RCC 7860 (cell line): ENCODE measurements at places on chromosomes 2 and 18.

DNA sequence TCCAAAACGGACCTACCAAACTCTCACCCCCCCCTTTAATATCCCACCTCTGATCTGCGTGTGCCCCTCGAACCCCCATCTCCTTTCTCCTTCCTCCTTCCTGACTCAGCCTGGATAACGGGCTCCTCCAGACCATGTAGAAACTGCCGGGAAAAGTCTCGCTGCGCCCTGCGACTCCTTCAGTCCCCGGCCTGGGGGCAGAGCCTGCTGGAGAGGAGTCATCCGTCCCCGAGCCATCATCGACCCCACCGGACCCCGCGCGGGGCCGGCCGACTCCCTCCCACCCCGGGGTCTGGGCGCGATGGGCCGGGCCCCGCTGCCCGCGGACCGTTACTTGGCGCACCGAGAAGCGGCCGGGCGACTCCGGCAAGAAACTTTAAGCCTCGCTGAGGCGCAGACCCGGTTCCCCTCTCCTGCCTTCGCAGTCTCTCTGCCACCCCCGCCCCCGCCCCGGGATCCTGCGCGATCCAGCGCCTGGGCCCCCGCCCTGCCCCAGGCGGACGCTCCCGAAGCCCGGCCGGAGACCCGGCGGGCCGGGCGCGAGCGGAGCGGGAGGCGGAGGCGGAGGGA is 3.4 kb downstream of the ZEB2 start:
- DNase-seq, result no peak

- no peak for DNase-seq
Observed at GRCh38 chr2:102342888-102343287, 12.7 kb upstream of the IL18R1 start.

GRCh38 chr2:65311596-65311995 is 84.0 kb downstream of the ACTR2 start:
- no peak for DNase-seq

DNA sequence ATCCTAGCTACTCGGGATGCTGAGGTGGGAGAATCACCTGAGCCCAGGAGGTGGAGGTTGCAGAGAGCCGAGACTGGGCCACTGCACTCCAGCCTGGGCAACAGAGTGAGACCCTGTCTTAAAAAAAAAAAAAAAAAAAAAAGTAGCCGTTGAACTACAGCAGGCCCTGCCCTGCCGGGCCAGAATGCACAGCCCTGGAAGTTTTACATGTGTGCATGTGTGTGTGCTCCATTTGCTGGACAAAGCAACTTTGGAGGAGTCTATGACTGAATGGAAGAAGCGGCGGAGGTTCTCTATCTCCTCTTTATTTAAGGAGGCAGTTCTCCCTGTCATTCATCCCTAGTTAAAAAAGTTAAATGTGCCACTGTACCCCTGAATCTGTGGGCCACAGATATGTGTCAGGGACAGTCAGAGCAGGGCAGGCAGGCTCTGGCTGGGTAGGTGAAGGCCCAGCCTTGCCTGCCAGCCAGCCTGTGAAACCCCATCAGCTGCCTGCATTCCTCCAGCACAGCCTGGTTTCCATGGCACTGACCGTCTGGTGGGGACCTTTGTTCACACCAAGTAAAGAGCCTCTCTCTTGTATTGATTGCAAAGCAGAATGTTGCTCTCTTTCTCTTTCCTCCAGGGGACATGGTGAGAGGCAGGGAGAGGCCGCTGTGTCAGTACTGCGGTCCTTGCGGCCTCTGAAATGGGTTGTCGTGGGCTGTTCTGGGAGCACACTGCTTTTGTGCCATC is 10.9 kb downstream of the LIPG start:
- DNase-seq, result no peak

GRCh38 chr2:221610675-221611074 is 38.6 kb upstream of the EPHA4 start:
- DNase-seq, result no peak

DNA sequence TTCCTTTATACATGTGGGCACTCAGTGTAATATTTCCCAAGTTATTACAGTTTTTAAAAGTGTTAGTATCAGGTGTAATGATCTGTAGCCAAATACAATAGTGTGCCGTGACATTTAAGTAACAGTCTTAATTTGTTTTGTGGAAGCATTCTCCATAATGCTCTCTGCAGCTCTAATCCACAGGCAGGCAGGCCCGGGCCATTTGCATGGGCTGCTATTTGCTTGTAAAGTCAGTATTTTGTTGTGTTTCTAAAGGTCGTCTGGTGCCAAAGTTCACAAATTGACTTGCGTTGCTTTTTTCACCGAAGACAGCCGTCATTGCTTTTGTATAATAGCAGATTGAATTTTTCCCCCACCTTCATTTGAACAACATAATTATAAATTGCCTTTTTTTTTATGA is 153.0 kb downstream of the GBX2 start:
- DNase-seq, result no peak

DNA sequence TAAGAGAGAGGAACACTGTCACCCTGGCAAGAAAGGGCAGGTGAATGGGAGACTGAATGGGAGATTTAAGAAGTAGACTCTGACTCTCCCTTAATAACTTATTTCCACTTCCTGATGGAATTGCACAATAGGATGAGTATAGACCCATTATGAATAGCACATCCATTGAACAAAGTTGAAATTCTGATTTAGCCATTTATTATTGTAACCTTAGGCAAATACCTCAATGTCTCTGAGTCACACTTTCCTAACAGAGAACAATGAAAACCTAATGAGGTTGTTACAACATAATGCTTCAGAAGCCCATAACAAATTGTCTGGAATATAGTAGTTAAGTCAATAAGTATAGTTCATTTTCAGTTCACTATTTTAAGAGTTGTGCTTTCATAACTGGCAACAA is 78.9 kb downstream of the NRXN1 start:
- DNase-seq, result no peak

- peak; percentile 17 for DNase-seq
Observed at GRCh38 chr2:160390544-160391455, 102.8 kb downstream of the RBMS1 start.

DNA sequence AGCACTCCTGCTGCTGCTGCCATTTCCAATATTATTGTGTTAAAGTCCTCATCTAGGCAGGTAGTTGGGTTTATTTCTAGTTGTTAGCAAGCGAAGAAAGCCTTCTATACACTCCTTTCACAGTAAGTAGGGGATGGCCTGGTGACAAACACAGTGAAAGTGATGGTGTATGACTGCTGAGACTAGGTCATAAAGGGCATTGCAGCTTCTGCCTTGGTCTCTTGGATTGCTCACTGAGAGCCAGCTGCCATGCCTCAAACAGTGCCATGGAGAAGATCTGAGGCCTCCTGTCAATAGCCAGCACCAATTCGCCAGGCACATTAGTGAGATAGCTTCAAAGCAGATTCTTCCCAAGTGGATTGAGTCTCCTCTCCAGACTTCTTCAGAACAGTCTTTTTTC is 27.6 kb upstream of the MSTN start:
- DNase-seq, result no peak

DNA sequence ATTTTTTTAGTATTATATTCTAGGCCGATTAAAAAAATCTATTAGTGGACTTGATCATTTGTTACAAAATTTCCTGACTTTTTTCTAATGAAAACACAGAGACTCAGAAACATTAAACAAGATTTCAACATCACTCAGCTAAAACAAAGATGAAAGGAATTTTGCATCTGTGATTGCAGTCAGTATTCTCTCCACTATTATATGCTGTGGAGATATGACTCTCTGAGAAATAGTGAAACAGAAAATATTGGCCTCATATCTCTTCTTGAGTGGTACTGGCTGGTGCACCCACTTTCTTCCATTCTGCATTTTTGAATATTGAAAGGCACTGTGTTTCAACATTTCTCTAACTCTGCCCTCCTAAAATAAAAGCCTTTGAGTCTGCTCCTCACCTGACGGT is 914.2 kb downstream of the TSN start:
- no peak for DNase-seq

GRCh38 chr2:10507106-10507505 is 59.0 kb upstream of the ODC1 start:
- no peak for DNase-seq

GRCh38 chr2:44796771-44797170 is 144.7 kb upstream of the SIX3 start:
- no peak for DNase-seq

DNA sequence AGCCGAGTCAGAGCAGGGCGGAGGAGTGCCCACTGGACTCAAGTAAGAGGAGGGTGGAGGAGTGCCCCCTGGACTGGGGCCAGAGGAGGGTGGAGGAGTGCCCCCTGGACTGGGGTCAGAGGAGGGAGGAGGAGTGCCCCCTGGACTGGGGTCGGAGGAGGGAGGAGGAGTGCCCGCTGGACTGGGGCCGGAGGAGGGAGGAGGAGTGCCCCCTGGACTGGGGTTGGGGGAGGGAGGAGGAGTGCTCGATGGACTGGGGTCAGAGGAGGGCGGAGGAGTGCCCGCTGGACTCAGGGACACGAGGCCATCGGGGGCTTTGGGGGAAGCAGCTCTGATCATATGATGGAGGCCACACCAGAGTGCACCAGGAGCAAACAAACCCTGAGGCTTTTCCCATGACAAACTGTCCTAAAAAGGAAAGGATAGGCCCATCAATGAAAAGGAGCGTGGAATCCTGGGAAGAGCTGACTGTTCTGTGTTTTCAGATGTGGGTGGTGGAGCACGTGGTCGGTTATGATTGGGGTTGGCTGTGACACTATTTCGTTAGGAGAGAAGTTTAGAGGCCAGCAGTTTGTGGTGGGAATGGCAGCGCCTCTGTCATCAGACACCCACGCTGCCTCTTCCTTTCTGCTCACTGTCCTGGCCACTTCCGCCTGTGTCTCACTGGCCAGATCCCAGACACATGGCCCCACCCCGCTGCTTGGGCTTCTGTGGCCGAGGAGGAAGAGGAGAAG is 24.5 kb upstream of the HPCAL1 start:
- peak; percentile 99 for DNase-seq

DNA sequence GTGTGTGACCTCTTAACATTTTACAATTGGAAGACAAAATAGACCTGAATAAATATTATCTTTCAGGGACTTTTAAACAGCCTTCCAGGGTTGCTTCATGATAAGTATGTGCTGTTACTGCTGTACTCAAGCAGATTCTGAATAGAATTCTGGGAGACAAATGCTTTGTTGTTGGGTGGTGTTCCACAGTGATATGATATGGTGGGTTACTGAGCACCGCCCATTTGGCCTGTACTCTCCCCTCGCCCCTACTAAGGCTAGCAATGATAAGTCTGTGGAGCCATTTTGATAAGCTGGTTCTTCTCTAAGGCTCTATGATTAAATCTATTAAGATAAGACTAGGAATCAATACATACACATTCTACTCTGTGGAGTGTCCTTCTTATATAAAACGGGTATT is 89.8 kb upstream of the ITGA4 start:
- DNase-seq, result no peak

DNA sequence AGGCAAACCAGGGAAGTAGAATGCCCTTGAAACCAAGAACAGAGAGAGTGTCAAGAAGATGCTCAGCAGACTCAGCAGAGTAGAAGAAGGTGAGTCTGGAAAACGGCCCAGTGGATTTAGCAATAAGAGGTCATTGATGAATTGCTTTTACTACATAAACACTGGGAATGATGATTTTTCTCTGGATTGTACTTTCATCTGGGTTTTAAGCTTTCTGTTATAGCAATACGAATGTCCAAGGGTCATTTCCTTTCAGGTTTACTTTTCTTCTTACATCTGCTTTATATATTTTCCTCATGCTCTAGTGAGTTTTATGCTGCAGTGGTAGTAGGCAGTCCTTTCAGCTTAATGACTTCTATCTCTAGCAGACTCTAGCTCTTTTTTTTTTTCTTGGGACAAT is 16.9 kb downstream of the EML6 start:
- no peak for DNase-seq

DNA sequence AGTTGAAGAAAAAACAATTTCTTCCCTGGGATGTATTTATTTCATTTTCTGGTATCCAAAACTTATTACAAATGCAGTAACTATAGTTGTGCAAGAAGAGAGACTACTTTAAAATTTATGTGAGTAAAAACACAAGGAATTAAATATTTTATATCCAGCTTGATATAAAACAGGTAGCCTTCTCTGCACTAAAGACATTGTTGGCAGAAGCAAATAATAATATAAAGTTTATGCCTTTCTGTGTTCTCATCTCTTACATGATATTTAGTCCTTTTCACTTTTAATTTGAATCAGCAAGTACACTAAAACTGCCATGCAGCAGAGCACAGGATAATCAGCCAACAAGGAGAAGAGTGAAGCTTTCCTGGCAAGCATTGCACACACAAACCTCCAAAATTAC is 352.7 kb downstream of the ARL6IP6 start:
- no peak for DNase-seq

DNA sequence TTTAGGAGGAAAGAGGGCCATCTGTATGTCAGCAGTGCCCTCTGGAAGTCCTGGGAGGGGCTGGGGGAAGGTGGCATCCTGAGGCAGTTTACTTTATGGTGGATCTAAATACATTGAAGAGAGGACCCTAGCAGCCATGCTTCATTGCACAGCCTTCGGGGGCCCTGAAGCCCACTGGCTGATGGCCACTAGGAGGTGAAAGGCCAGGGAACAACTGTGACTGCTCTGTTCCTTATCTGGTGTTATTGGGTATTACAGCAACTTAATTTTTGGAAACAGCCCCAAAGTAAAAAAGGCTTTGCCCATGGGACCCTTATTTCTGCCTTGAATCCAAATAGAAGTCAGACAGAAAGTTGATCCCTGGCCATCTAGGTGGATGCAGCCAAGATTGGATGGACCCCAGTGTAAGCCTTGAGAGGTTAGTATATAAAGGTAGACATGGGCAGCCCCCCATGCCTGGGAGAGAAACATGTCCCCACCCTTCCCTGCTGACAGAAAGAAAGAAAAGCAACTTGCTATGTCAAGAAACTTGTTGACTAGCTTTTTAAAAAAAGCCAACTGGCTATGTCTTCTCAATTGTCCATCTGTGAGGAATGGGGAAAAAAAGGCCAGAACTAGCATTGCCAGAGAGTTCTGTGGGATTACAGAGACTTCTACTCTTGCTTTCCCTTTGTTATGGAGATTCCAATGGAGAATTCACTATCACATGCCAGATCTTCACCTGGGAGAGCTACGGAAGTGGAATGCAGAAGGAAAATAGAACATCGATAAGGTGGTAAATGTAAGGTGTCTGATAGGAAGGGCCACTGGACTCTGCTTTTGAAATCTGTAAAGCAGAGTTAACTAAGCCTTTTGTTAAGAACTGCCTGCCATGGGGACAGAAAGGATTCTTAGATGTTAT is 58.6 kb upstream of the OSR1 start:
- DNase-seq, result no peak

DNA sequence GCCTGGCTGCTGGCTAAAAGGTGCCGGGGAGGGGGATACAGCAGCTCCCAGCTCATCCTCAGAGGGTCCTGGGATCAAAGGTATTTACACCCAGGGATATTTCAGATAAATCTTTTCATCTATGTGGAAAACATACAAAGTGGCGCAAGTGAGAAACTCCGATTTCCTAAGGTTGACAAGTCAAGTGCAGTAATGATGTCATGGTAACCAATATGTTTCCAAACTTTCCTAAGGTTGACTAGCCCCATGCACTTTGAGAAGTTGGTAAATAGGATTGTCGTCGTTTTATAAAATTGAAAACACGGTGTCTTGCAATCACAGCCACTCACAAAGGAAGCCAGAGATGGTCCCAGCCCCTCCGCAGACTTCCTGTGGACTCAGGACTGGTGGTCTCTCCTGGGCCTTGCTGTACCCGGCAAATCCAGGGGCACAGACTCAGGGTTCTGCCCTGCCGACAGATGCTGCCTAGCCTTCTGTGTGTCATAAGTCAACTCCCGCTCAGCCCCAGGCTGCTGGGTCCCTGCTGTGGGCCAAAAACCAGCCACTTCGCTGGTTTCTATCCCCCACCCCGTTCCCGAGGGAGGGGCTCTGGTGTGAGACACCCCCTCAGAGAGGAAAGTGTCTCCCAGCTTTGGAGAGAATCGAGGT is 111.2 kb upstream of the PPP1CB start:
- DNase-seq, result no peak
